ENCODE measurements at places on chromosomes 4 and X. TPM values are rescaled to one million over a fixed set of nuclear protein-coding genes. Genes with fewer than 3 reads are reported as not detected.

DNA sequence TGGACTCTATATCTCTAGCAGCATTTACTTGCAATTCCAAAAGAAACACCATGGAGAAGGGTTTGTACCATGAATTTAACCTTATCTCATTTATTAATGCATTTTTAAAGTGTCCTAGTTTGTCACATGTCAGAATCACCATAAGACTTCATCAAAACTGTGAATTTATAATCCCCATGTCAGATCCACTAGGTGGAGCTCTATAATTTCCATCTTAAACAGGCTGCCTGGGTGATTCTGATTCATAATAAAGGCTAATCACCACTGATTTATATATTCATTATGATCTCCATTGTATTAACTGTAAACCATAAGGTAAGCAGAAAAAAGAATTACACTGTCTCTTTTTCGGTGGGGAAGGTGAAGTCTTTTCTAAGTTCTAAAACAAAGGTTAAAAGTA lies 4.0 kb downstream of the TCEAL2 start:
- no peak for DNase-seq

- DNase-seq: no peak
Measured at GRCh38 chr4:16819652-16820051, 78.8 kb downstream of the LDB2 start.

DNA sequence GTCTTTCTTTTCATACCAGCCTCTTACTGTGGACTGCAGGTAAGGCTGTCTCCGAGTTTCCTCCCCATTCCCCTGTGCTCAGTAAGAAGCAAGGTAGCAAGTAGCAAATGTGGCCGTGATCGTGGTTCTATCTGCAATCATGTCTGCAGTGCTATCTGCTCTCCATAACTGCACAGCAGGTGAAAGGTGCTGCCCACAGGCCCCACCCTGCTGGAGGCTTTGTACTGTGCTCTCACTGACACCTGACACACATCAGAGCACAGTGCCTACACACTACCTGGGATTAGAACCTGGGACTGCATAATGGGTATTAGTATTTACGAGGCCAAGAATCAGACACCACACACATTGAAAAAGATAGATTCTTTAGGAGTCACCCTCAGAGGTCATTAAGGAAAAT lies 15.3 kb downstream of the PGRMC1 start:
- DNase-seq: no peak

- DNase-seq: no peak
Measured at GRCh38 chrX:39725114-39725513, 372.6 kb downstream of the BCOR start.

- no peak for DNase-seq
Measured at GRCh38 chrX:3514996-3515395, 168.5 kb upstream of the MXRA5 start.

- DNase-seq: no peak
Measured at GRCh38 chr4:169040559-169041261, 30.7 kb upstream of the CBR4 start.

DNA sequence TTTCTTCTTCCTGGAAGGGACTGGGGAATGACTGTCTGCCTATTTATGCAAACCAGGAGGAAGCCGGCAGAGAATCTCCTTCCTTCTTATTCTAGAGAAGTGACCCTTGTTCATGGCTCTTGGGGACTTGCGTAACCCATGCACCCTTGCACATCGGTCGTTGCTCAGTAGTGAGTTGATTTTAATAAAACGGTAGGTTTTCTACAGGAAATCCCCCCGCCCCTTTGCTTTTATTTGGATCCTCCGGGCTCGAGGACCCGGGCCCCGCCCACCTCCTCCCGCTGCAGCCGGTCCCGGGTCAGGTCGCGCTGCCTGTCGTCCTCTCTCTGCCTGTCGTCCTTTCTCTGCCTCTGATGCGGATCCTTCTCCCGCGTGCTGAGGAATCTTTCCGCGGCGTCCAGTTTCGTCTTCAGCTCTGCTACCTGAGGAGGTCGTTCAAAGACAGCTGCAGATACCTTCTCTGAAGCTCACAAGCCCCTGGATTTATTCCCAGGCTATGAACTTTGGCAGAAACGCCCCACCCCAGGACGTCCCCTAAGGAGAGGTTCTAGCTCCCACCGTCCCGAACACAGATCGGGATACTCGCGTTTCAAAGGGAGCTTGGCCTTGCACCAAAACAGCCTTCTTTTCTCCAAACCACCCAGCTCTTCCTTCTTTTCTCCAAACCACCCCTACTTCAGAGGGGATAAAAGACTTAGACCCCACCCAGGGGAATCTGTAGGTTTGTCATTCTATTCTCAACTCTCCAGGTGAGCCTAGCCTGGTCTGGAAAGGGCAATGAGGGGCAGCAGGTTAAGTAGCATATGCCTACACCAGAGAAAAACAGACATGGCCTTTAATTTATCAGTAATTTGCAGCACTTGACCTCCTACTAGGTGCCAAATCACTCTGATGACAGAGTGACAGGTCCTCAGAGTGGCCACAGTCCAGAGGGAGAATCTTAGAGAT lies 7.0 kb downstream of the TNIP3 start:
- DNase-seq: peak; percentile 56

DNA sequence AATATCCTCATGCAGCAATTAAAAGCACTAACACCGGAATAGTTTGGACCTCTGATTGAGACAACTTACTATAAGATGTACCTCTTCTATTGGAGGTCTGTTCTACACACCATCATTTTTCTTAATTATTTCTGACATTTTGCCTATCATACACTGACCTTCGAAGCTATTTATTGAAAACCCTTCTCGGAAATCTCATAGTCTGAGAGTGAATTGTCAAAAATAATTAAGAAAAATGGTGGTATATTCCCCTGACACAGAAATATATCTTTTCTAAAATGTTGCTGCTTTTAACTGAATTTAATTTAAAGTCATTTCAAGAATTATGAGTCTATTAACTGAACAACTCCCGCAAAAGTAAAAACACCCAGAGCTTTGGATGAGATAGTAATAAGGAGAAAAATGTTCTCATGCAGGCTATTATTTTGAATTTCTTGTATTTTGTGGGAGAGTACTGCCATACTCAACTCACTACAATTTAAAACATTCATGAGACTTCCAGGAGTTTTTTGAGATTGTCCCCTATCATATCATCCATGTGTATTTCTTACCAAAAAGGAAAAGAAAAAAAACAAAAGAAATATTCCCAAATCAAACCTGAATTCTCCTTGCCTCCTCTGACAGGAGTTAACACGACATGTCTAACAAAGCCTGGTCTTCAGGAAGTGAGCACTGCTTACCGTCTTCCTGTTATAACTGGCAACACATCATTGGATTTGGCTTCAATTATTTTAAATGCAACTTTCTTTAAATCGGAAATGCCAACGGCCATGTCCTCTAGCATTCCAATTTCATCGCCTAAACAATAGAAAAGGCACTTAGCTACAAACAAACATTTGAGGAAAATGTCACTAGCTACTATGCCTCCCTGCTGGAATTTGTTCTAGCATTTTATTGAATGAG lies 485.3 kb downstream of the IL15 start:
- DNase-seq: no peak

DNA sequence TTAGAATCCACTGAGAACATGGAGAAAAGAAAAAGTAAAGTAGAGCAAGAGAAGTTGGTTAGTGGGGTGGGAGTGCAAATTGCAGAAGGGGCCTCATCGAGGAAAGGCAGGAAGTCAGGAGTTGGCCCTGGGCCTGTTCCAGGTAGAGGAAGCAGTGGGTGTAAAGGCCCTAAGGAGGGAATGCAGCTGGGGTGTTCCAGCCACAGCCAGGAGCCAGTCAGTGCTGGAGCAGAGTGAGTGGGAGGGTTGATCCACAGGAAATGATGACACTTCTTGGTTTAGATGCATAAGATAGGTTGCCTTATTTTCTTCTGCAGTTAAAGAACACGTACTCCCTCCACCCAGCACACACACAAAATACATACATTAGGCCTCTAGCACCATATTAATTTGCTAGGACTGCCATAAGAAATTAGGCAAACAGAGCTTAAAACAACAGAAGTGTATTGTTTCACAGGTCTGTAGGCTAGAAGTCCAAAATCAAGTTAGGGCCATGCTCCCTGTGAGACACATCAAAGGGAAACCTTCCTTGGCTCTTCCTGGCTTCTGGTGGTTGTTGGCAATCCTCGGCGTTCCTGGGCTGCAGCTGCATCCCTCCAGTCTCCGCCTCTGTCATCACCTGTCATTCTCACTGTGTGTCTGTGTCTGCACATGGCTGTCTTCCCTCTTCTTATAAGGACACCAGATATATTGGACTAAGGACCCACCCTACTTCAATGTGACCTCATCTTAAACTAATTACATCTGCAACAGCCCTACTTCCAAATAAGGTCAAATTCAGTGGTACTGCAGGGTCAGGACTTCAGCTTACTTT lies 205.9 kb downstream of the AASDH start:
- no peak for DNase-seq

DNA sequence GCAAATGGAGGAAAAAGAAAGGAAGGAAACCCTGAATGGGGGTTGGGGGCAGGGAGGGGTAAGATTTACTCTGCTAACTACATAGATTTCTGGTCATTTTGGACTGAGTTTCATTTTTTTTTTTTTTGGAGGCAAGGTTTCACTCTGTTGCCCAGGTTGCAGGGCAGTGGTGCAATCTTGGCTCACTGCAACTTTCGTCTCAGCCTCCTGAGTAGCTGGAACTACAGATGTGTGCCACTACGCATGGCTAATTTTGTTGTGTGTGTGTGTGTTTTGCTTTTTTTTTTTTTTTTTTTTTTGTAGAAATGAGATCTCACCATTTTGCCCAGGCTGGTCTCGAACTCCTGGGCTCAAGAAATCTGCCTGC lies 223.5 kb downstream of the APBB2 start:
- no peak for DNase-seq

GRCh38 chr4:47669946-47670345 lies 167.9 kb downstream of the CORIN start:
- no peak for DNase-seq

- no peak for DNase-seq
Measured at GRCh38 chr4:53916431-53916889, 147.9 kb downstream of the CHIC2 start.

DNA sequence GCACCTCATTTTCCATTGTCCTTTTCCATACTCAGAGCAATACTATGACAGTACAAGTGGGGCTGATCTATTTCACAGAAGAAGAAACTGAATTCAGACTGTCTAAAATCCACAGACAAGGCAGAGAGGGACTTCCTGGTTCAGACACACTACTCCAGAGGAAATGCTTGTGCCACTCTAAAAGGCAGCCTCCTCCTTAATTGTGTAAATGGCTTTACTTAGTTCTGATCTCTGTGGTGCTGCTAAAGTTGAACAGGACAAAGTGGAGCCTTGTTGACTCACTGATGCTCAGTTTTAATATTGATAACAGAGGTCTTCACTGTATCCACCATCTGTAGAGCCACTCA lies 122.4 kb downstream of the KIT start:
- DNase-seq: no peak

GRCh38 chrX:154373340-154374306 lies 811 bp downstream of the FLNA start:
- no peak for DNase-seq

DNA sequence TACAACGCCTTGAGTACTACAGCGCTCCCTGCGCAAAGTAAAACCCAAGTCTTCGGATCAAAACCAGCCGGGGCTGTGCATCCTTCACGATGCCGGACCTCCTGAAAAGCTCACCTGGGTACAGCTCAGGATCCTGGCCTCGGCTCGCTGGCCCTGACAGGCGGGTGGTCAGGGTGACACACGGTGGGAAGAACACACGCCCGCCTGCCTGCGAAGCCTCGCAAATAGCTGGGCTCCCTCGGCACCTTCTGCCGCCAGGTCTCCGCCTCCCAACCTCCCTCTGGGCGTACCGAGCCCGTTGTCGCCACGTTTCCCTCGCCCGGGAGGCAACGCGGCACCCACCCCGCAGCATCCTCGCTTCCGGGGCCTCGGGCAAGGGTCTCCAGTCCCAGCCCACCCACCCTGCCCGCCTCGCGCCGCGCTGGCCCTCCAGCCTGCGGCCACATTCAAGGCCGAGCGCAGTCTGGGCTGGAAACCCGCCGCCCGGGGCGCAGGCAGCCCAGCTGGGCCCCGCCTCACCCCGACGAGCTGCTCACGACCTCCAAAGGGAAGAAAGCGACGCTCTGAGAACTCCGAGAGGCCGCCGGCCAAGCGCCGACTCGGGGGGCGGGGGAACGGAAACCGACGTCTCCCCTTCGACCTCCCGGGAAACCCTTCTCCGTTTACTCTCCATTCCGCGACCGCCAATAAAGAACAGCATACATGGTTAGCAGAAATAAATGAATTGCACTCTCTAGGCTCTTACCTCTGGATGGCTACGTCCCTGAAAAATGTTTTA lies 511 bp downstream of the PPM1K start:
- DNase-seq: peak; percentile 86

DNA sequence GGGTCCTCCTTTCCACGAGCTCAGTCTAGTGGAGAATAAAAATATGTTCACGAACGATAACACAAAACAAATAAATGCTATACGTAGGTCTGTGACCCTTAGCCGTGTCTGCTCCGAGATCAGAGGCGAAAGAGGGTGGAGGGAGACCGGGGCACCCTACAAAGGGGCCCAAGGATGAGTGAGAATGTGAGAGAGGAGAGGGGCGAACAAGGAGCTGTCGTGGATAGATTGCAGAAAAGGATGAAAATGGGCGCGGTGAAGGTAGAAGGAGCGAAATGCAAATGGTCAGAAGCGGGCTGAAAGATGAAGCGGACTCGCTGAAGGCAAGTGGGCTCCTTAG lies 6.2 kb upstream of the ZBTB33 start:
- no peak for DNase-seq

The AFP gene
- total RNA-seq: not detected

The CXCL3 gene
- total RNA-seq: 1.0 TPM

The SLC4A4 gene
- 0.56 TPM for total RNA-seq

The ZNF157 gene
- not detected for total RNA-seq

The BBS12 gene
- 0.70 TPM for total RNA-seq
